Mesendoderm (in vitro differentiated cells): ENCODE measurements at places on chromosomes 16 and 17.

DNA sequence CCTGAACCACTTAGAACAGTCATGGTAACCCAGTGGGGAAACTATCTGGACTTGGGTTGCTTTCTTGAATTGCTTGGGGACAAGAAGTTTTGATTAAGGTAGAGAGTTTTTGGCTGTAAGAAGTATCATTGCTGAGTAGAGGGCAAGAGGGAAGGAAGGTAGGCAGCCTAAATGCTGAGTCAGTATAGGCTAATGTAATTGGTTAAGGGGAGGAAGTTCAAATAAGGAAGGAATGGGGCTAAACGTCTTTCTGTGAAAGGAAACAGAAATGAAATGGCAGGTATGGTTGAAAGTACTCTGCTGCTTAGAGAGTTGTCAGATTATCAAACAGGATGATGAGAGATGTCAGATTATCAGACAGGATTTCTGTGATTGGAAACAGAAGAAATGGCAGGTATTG lies 20.3 kb downstream of the KPNB1 start:
- no peak for DNase-seq

DNA sequence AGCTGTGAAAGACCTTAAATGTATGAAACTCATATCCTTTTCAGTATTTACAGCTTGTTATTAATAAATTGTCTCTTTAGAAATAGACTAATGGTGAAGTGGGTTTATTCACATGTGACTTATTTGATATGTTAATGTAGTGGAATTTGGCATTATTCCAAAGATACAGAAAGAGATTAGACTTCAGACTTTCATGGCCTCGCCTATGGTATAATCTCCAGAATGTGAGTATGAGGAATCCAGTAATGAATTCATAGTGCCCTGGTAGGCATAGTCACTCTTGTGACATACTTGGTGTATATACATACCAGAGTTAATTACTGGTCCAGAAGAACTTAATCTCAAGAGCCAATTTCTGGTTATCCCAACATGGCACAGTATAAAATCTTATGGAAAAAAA lies 72.7 kb downstream of the OMG start:
- DNase-seq: no peak

DNA sequence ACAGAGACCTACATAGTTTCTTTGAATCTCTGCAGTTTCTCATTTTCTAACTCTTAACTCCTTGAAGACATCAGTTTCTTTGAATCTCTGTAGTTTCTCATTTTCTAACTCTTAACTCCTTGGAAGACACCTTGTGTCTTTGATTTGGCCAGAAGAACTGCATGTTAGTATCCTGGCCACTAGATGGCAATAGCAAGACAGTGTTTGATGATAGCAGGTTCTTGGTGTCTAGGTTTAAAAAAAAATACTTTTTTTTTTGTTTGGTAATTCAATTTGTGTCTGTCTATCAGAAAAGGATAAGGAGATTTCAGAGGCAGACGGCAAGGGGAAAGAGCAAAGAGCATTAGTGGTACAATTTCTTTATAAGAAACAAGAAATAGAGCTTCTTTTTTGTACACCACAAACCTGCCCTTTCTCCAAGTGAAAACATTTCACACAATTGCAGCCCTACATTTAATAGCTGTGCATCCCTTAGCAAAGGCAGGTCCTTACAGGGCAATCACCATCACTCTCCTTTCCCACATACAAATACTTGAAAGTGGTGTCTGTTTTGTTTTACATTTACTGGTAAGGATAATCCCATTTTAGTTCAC lies 1324.9 kb upstream of the CDH8 start:
- DNase-seq: peak; percentile 72

- DNase-seq: no peak
These were observed 73.0 kb downstream of the KLHDC4 start for GRCh38 chr16:87692756-87693155.

GRCh38 chr16:72474501-72475123 lies 302.7 kb upstream of the PMFBP1 start:
- DNase-seq: no peak
